ENCODE measurements at places on chromosomes 13 and 19.

DNA sequence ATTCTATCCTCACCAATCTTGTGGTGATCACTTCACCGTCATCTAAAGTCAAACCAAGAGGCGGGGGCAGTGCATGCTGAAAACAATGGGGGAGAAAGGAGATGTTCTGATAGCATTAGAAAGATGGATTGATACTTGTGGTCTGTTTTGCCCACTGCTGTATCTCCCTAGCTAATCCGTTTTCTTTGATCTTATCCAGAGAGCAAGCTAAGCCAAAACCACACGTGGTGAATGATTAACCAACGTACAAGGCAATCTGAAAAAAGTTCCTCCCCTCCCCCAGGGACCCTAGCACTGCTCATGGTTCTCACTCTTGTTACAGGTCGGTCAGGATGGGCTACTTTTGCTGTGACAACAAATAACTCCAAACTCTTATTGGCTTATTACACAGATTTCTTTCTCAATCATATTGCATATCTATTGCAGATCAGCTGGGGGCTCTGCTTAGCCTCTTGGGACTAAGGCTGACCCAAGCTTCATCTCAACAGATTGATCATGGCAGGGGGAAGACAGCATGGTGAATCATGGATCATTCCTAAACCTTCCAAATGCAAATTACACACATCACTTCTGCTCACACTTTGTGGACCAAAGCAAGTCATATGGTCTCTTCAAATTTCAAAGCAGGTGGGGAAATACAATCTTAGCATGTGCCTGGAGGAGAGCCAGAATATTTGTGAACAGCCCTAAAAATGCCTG lies 11.9 kb upstream of the C13orf42 start:
- DNase-seq: no peak

GRCh38 chr19:39293394-39293793 lies 2.8 kb upstream of the IFNL1 start:
- DNase-seq: no peak

- DNase-seq: no peak
These were observed 2040.3 kb upstream of the PCDH20 start for GRCh38 chr13:63455938-63456337.

DNA sequence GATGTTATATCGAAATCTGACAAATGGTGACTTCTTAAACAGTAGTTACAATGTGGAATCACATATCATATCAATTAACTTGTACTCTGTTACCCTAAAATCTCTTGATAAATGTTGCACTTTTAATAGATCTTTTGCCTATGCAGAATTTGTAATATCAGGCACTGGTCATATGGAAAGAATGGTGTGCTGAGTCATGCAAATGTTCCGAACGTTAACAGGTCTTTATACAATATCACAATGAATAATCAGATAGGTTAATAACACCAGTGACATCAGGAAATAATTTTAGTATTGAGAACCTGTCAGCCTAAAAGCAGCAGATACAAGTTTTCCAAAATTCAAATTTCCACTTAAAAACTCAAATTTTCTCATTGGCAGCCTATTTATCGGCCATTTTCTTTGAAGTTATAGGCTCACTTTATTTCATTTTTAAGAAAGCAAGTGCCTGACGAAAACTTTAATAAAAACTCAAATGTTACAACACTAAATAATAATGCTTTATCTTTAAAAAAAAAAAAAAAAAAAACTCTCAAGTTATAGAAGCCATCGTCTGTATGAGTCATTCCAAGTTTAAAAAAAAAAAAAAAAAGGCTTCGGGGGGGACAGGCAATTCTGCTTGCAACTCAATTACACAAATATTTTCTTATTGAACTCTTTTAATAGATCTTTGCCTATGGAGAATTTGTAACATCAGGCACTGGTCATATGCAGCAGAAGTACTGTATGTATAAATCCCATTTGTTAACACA lies 180.9 kb downstream of the DIAPH3 start:
- no peak for DNase-seq

GRCh38 chr19:22526661-22527272 lies 104.6 kb upstream of the ZNF98 start:
- no peak for DNase-seq

Data from midbrain (tissue), 1 donor.